ENCODE measurements at places on chromosomes 3 and 15. TPM values are rescaled to one million over a fixed set of nuclear protein-coding genes. Genes with fewer than 3 reads are reported as not detected.

RASGRP1 gene
- total RNA-seq = 0.85 TPM

NPTN gene
- total RNA-seq = 111 TPM

DIS3L gene
- 14.5 TPM for total RNA-seq

TRPM1 gene
- 0.07 TPM for total RNA-seq

HCLS1 gene
- total RNA-seq = 1.6 TPM

XIRP1 gene
- total RNA-seq = not detected

GOLGA6A gene
- not detected for total RNA-seq

GREM1 gene
- 0.92 TPM for total RNA-seq

DNASE1L3 gene
- total RNA-seq = not detected

AHSG gene
- 0.28 TPM for total RNA-seq

ZNF280D gene
- total RNA-seq = 6.6 TPM

CPEB1 gene
- not detected for total RNA-seq

SLC15A2 gene
- total RNA-seq = 3.0 TPM

CNBP gene
- total RNA-seq = 313 TPM

LOXL1 gene
- total RNA-seq = 12.1 TPM

CHRM5 gene
- total RNA-seq = not detected

GLDN gene
- total RNA-seq = not detected

CYP1A2 gene
- not detected for total RNA-seq

ANKUB1 gene
- total RNA-seq = 1.7 TPM

ACOX2 gene
- total RNA-seq = 0.85 TPM

ACP3 gene
- 4.4 TPM for total RNA-seq

SIDT1 gene
- total RNA-seq = 1.4 TPM

All from airway epithelial cell (primary cell).